ENCODE measurements at places on chromosomes 12 and 14.

GRCh38 chr14:81727218-81727617, 193.6 kb upstream of the SEL1L start:
- DNase-seq: peak; percentile 32

DNA sequence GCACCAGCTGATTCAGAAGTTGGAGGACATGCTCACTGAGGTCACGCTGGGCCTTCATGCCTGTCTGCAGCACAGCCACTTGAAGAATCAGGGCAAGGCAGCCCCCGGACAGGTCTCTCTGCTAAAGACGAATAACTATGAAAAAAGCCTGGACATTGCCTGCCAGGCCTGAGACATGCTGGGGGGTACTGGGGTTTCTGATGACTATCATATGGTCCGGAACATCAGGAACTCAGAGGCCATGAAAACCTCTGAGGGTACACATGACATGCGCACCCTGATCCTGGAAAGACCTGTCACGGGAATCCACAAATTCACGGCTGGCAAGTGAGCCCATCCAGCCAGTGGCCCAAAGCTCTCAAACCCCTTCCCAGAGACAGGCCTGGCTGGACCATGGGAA, 8.8 kb upstream of the C12orf42 start:
- DNase-seq: no peak

DNA sequence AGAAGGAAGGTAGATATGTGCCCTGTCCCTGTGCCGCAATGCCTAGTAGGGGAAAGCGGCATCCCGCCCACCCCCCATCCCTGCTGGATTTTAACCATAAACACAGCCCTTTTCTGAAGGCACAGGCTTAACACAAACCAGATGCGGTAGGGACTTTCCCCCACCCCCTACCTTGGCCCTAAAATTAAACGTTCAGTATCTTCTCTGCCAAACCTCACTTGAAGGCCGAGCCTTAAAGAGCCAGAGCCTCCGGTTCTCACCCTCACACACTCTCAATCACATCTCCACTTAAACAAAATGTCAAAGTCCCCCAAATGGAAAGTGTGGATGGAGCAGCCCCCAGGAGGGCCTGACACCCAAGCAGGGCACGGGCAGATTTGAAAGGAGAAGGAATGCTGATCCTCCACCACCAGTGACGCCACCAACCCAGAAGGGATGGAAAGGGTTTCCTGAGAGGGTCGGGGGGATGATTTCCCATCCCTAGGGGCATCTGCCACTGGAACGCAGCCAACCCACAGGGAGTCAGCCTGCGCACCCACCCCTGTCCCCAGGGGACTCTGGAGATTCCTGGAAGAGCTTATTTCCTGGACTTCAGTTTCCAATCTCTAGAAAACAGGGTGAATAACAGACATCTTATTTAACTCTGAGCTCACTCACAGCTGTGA, 26.4 kb downstream of the ACTN1 start:
- DNase-seq: no peak

DNA sequence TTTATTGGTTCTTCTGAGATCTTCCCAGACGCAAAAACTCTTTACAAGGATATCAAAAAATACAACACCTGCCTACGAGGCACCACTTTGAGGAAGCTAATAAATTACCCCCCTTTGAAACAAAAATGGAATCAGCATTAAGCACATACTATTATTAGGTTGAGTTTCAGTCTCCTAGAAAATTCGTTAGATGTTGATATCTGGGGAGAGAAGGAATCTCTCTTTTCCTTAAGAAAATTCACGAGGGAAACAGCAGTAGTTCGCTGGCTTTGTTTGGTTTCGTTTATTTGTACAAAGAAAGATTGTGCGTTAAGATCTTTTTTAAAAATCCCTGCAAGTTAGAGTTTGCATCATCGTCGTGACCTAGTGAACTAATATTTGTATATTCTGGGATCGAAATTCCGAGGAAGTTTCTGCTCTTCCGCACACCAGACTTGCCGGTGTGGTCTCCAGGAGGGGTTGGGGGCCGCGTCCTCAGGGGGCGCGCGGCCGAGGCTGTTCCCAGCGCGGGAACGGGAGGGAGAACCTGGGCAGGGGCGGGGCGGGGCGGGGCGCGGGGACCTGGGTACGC, 12.1 kb downstream of the NKX2-1 start:
- peak; percentile 80 for DNase-seq

- DNase-seq: no peak
Measured at GRCh38 chr12:109098651-109099050, 1.3 kb downstream of the UNG start.

GRCh38 chr14:91274796-91275195, 30.3 kb upstream of the GPR68 start:
- no peak for DNase-seq

- DNase-seq: no peak
Measured at GRCh38 chr14:21933681-21934080, 260.1 kb upstream of the OR4E1 start.
